GOT3 (cell line): ENCODE measurements at places on chromosomes 1 and 21.

DNA sequence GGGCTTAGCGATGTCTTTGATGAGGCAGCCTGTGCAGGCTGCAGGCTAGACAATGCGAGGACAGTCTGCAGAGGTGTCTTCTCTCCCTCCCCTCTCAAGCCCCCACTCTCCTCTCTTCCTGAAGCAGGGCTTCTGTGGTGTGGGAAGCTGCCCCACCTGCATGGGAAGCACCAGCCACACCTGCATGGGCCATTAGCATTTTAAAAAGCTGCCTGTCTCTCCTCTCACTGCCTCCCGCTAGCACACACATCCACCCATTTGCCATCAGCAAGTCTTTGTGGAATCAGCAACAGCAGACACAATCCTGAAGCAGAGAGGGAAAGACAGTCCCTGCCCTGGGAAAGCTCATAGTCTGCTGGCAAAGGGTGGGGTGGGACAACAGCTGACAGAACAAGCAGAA is 53.1 kb downstream of the NAV1 start:
- no peak for DNase-seq

- no peak for DNase-seq
These were observed 94.9 kb downstream of the DYRK1A start for GRCh38 chr21:37461479-37461878.

DNA sequence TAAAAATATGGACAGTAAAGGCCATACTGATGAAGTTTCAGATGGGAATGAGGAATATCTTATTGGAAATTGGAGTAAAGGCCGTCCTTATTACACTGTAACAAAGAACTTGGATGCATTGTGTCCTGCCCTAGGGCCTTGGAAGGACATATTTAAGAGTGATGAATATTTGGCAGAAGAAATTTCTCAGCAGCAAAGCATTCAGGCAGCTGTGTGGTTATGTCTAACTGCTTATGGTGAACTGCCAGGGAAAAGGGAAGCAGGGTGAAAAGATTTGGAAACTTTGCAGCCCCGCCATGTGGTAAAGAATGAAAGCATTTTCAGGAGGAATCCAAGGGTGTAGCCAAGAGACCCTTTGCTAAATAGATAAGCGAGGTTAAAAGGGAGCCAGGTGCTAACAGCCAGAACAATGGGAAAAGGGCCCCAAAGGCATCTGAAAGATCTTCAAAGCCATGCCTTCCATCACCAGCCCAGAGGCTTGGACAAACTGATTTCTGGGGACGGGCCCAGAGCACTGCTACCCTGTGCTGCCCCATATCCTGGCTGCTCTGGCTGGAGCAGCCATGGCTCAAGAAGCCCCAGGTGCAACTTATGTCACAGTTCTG is 200.0 kb downstream of the PTPRU start:
- no peak for DNase-seq

GRCh38 chr1:228008391-228009115 is 1.8 kb downstream of the WNT3A start:
- DNase-seq = no peak

DNA sequence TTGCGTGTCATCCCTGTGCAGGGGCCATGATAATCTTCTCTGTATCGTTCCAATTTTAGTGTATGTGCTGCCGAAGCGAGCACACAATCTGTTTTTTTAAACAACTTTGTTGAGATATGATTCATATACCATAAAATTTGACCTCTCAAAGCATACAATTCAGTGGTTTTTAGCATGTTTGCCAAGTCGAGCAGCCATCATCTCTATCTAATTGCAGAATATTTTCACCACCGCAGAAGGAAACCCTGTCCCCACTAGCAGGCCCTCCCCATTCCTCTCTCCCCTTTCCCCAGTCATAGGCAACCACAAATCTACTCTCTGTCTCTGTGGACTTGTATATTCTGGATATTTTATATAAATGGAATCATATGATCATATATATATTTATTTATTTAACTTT is 78.7 kb upstream of the TINAGL1 start:
- DNase-seq = no peak

DNA sequence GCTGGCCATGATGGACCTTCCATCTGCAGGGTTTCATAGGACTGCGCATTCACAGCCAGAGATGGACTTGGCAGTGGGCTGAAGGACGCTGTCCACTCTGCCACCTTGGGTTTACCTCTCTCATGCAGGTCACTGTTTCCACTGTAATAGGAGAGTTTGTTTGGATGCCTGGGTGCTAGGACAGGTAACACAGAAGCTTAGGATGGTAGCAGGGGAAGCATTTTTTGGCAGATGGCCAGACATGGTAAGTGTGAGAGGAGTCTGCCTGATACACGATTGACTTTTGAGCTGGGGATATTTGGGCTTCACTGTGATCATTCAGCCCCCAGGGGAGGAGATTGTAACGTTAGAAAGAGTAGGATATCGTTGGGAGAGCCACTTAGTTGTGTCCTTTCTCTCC is 11.8 kb downstream of the PSEN2 start:
- no peak for DNase-seq

- peak; percentile 88 for DNase-seq
These were observed at the start of gene LAMC1 for GRCh38 chr1:183023146-183023600. LAMC1 (plus strand) TSS chr1:183023420; CDS start chr1:183023717, 297 bp downstream.

GRCh38 chr1:225815526-225816178 is 5.7 kb downstream of the EPHX1 start:
- DNase-seq = no peak

DNA sequence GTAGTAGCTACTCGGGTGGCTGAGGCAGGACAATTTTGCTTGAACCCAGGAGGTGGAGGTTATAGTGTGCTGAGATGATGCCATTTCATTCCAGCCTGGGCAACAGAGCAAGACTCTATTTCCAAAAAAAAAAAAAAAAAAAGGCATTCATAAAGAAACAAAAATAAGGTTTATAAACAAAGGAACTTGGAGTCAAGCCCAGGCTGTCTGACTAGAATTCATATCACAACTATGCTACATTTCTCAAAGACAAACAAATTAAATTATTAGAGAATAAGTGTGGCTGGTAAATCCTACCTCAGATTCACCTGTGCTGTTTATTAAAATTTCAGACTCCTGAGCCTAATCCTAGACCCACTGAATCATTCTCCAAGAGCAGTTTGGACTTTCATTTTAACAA is 4.2 kb downstream of the GCLM start:
- DNase-seq = no peak

GRCh38 chr1:160131803-160132565 is 16.4 kb downstream of the ATP1A2 start:
- no peak for DNase-seq

- no peak for DNase-seq
These were observed 48.9 kb downstream of the AHDC1 start for GRCh38 chr1:27554759-27555699.

GRCh38 chr1:41416081-41416480 is 54.8 kb downstream of the FOXO6 start:
- DNase-seq = no peak

DNA sequence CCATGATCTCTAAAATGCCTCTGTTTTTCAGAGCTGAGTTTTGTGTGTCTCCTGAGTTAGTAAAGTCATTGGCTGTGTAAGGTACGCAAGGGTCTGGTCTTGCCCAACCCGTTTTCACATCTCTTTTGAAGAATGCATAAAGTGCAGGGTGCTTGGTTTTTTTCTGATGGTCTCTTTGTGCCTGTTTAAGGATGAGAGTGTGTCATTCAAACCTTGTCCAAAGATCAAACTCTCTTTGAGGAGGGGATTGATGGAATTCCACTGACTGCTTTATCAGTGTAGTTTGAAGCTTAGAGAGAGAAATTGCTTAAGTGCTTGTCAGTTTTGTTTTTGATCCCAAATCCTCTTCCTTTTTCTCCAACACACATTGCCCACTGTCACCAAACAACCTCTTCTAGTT is 20.0 kb upstream of the C8B start:
- no peak for DNase-seq

DNA sequence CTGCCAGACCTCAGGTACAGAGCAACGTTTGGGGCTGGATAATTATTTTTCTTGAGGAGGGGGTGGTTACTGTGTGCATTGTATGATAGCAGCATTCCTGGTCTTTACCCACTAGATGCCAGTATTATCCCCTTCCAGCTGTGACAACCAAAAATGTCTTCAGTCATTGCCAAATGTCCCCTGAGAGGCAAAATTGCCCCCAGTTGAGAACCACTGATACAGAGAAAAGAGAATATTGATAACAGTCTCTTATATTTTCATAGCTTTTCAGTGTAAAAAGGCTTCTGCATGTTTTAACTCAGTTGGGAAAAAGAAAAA is 51.8 kb upstream of the SYT14 start:
- DNase-seq = no peak

DNA sequence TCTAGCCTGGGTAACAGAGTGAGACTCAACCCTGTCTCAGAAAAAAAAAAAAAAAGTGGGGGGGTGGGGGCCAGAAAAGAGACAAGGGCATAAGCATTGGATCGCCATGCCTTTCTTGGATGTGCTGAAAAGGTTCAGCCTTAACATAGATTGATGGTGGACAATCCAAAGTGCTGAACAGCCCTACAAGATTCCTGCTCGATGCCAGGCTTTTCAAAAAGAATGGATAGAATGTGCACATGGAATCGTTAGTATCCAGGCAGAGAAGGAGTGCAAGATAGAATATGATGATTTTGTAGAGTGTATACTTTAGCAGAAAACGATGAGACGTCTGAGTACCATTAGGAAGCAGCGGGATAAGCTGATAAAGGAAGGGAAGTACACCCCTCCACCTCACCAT is 10.9 kb upstream of the COA7 start:
- DNase-seq = no peak
